ENCODE measurements at places on chromosomes 5 and 9.

- no peak for DNase-seq
Observed at GRCh38 chr9:22228542-22228941, 218.1 kb upstream of the DMRTA1 start.

GRCh38 chr5:179806250-179807048 is at the start of gene MGAT4B:
Gene MGAT4B, minus strand, starts transcription at chr5:179806866. Its CDS starts 283 bp downstream, at chr5:179806583.
- DNase-seq = peak; percentile 74

- DNase-seq = no peak
Observed at GRCh38 chr9:94985649-94986048, 259.1 kb downstream of the AOPEP start.

DNA sequence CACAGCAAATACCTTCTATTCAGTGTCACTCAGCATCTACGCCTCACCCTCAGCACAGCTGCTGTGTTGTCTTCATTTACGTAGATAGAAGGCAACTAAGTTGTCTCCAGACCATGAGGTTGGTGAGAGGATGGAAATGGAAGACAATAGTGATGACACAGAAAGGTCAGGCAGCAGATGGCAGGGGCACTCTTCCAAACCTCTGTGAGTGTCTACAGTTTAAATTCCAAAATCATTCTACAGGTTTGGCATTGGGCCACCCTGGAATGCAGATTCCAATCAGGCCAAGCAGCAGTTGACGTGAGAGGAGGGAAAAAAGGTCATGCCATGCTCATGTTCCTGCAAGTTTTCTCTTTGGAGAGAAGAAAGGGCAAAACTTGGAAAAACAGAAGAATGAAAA is 68.7 kb upstream of the ADAMTSL1 start:
- peak; percentile 90 for DNase-seq

GRCh38 chr9:115362640-115363039 is 244.7 kb upstream of the TNC start:
- DNase-seq = no peak

DNA sequence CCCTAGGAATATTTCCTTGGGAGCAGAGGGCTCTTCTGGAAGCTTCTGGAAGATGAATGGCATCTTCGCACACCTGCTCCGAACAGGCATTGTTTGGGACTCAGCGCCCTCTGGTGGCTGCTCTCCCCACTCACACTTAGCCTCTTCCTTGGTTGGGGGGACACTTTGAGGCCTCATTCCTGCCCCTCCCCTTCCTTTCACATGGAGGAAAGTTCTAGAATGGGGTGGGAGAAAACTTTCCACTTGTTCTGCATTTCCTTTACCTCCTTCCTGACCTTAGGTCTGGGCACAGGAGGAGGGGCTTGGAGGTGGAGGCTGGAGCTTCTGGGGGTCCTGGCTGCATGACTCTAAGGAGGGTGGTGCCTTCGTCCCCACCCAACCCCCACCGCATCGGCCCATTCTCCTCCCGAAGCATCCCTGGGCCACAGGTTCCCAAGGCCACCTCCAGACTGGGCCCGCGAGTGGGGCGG is 19.3 kb upstream of the SMIM32 start:
- DNase-seq = peak; percentile 42

GRCh38 chr5:126070481-126070880 is 352.7 kb upstream of the GRAMD2B start:
- DNase-seq = no peak

GRCh38 chr9:127223810-127224177 is 40.8 kb upstream of the GARNL3 start:
- DNase-seq = no peak

DNA sequence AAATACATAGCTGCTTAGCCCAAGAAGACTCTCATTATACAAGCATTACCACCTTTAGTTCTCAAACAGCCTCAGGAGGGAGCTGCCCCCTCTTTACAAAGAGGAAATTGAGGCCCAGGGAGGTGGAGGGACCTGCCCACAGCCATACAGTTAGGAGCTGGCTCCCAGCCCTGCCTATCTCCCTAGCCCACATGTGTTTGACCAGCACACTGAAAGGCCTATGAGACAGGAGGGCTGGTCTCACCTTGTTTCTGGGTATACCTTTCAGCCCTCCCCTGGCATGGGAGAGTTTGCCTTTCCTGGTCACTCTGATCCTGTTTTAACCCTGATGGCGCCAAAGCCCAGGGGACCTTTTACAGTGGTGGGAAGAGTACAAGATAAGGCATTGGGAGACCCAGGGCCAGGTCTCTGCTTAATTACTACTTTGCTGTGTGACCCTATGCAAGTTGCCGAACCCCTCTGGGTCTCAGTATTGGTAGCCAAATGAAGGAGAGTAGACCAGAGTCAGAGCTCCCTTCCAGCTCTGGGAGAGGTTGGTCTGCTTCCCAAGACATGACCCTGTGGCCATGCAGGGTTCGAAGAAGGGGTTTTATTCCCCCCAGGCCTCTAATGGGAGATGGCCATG is 60.9 kb upstream of the RPL26L1 start:
- no peak for DNase-seq

GRCh38 chr5:40453689-40454088 is 226.0 kb upstream of the PTGER4 start:
- no peak for DNase-seq

DNA sequence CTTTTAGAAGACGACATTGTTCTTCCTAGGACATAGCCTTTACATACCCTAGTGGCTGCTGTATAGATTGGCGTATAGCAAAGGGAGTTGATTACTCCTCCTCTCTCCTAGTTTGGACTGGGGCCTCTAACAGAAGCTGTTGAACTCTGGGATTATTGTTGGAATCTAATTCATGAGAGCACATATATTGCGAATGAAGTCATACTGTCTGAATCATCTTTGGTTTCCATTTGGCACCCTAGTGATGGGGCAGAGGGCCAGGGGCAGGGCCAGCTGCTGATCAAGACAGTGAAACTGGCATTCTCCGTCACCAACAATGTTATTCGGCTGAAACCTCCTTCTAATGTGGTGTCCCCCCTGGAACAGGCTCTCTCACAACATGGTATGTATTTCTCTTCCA is 40.3 kb downstream of the NUP188 start:
- peak; percentile 92 for DNase-seq

DNA sequence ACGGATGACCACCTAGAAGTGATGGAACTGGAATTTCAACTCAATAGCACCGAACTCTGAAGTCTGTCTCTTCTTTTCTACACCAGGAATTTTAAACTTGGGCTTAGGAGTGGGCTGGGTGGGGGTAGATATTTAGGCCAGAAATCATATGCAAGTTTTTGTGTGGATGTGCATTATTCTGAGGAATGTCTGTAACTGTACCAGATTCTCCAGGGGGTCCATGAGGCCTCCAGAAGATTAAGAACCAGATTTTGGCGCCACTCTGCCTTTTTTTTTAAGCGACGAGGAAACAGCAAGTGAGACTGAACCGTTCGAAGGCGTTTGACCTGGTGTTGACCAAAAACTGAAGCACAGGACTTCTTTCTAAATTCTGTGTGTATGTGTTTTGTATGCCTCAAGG is 88.8 kb upstream of the TTC23L start:
- DNase-seq = no peak

DNA sequence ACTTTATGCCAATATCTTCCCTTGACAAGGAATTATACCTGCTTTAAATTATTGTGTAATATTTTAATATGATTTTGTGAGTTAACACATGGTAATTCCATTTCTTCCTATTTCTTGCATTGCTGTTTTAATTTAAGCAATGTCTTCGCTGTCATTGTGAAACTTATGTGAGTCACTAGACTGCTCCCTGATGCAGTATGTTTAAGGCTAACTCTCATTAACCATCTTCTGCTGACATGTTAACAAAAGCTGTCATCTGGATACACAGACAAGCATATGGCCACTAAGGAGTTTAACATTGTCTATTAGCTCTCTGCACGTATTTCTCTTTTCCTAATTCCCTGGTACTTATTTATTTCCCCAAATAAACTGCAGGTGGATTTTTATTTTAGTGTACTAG is 980.8 kb upstream of the CTNND2 start:
- DNase-seq = no peak

DNA sequence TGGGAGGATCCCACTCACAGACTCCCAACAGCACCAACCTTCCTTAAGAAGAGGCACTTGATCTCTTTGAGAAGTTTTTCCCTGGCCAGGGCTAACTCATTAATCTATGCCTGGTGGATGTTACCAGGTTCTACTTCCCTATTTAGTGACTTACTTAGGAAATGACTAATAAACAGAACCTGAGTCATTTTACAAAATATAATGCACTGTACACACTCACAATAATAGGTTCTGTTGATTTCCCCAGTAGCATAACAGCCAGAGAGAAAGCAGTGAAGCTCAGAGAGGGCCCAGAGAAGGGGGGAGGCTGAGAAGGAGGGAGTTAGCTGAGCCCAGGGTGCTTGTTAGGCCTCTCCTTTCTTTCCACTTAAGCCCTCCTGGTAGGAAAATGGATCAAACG is 27.1 kb downstream of the FRMD3 start:
- peak; percentile 30 for DNase-seq

- DNase-seq = no peak
Observed at GRCh38 chr5:33829430-33829829, 62.4 kb downstream of the ADAMTS12 start.

GRCh38 chr5:135097390-135097789 is 63.4 kb upstream of the PITX1 start:
- DNase-seq = no peak

GRCh38 chr5:93100976-93101375 is 480.0 kb downstream of the NR2F1-AS1 start:
- DNase-seq = peak; percentile 54

DNA sequence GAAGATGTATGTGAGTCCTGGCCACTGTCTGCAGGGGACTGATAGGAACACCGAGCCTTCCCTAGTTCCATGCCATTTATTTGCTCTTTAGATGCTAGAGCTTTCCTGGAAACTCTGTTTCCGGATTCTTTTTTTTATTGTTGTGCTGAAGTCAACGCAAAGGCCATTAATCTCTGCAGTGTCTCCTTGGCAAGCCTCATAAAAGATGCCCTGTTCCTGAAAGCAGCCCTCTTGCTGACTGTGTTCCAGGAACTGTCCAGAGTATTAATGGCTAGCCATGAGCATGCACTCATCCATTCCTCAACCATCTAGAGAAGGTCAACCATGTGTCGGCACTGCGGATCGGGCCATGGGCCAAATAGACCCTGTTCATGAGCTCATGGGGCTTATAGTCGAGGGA is 42.9 kb upstream of the SMAD5 start:
- no peak for DNase-seq

GRCh38 chr5:25345240-25345771 is 700.5 kb upstream of the CDH10 start:
- DNase-seq = no peak

GRCh38 chr9:2299156-2299842 is 284.2 kb downstream of the SMARCA2 start:
- DNase-seq = no peak

DNA sequence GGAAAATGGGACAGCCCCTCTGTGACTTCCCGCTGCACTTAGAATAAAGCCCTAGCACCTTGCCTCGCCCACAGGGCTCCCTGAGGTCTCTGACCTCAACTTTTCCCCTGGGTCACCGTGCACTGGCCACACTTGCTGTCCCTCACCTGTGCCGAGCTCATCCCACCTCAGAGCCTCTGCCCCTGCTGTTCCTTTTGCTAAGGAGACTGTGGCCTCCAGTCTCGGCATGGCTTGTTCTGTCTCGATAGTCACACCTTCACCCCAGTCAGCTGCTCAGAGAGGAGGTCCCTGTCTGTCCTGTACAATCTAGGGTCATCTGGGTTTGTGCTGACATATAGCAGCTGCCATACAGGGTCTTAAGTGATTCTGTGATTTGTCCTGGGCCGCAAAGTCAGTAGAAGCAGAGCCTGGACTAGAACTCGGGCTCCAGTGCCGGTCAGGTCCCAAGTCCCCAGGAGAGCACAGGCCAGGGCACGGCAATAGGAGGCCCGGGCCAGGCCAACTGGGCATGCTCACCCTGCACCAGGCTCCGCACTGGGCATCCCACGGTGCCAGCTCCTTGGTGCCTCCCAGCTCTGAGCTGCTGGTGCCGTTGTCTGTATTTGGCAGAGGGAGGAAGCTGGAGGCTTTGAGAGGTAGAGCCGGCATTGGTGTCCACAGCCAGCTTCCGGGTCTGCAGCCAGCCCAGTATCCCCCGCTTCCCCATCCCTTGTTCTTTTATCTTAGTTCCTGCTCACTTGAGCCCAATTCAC is 35.2 kb downstream of the NCS1 start:
- no peak for DNase-seq

- no peak for DNase-seq
Observed at GRCh38 chr9:135931349-135931820, 24.0 kb upstream of the CAMSAP1 start.

DNA sequence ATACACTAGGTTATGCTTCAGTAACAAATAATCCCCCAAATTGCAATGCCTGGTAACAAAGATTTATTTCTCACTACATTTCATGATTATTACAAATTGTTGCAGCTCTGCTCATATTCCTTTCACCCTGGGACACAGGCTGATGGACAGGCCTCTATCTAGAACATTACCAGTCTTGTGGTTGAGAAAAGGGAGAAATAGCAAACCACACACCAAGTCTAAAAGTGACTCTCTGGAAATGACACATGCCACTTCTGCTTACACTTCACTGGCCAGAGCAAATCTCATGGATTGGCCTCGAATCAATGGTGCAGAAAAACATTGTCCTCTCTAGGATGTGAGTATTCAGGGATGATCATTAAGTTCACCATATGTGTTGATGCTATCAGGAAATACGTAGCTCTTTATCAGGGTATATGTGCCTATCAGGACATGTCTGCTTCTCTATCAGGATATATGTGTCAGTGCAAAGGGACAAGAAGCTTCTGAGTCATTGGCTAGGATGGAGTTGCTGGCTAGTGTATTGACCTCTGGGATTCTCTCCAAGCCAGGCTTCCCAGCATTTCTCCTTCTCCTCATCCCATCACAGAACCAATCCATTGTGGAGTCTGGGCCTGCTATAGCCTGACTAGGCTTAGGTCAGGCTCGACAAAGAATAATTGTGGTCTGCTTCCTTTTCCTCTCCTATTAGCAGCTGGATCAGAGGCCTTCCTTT is 91.1 kb upstream of the CEP78 start:
- DNase-seq = no peak

DNA sequence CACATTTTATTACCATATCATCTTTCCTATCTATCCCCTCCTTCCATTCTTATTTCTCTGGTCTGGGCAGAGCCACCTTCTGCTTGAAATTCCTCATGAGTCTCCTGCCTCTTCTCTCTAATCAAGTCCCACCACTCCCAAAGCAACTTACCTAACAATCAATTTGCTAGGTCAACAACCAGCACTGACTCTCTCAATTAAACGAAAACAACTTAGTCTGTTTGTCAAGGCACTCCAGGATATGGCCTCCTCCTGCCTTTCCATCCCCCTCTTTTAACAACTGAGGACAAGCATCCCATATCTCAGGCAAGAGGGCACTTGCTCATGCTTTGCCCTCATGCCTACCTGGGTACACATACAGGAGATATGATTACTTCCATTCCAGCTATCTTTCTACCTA is 47.4 kb downstream of the HCN1 start:
- DNase-seq = no peak

DNA sequence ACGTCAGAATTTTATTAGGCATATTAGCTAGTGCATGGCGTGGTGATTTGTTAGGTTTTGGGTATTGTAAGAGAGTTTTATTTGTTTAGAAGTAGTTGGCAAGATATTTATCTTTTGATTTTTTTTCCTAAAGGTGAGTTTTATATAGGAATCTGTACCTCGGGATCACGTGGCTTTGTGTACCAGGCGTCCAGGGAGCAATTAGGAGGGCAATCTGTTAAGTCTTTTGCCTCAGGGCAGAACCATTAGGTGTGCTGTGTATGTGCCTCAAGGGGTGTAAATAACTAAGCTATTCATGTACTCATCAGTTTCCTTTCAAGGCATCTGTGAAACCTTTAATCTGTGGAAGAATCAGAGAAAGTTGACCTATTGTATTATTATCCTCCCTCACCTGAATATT is 39.4 kb downstream of the ZSWIM6 start:
- DNase-seq = no peak

- peak; percentile 90 for DNase-seq
Observed at GRCh38 chr5:32223972-32224609, 50.0 kb upstream of the GOLPH3 start.
